Vagina (tissue), 2 donors: ENCODE measurements at places on chromosomes 12 and 14.

- DNase-seq: no peak
Observed at GRCh38 chr14:34383839-34384238, 78.2 kb downstream of the SPTSSA start.

- DNase-seq: no peak
Observed at GRCh38 chr14:23446291-23446851, 10.9 kb upstream of the MYH7 start.

DNA sequence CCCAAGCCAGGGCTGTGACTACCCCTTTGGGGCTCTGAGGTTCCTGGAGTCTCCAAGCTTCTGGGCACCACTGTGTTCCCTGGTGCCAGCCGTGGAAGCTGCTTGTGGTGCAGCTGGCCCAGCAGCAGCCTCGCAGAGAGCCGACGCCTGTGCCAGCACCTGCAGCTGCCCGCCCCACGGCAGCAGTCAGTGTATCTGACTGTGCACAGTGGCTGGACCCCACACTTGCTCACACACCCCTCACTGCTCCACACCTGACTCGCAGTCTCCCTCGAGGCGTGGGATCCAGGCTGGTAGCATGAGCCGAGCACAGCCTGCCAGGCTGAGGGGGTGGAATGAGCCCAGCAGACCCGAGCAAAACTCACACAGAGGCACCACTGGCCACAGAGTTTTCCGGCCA lies 325.2 kb downstream of the PCNX1 start:
- no peak for DNase-seq

DNA sequence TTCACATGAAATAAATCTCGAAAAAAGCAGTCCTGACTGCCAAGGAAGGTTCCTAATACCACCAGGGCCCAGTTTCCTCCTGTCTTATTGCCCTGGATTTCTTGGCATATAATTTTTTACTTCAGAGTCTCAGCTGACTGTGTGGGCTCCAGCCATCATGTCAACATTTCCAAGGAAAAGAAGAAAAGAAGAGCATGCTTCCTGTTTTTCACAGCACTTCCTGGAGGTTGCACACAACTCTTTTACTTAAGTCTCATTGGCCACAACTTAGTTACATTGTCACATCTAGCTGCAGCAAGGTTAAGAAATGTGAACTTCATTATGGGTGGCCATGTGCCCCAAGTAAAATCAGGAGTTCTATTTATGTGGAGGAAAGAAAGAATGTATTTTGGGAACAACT lies 24.3 kb downstream of the DACT1 start:
- no peak for DNase-seq

GRCh38 chr12:53626702-53627169 lies 554 bp upstream of the ATF7 start:
- DNase-seq: no peak

DNA sequence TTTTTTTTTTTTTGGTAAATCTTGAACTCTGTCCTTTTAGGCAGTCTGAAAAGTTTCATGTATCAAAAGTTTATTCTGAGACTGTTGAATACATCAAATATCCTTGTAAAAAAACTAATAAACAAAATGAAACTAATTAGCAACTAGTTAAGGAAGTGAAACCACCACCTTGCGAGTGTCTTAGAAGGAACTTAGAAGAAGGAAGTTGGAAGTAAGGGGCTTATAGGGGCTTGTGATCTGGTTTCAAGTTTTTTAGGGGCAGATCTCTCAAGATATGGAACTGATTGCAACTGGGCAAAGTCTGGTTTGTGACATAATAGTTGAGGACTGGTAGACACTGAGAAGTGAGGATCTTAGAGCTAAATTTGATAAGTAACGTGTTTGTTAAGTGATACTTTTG lies 748.8 kb downstream of the C12orf50 start:
- DNase-seq: no peak
